ENCODE measurements at places on chromosomes 5 and 9. TPM values are rescaled to one million over a fixed set of nuclear protein-coding genes. Genes with fewer than 3 reads are reported as not detected.

Gene PURA
- total RNA-seq = 4.0 TPM

Gene DIAPH1
- total RNA-seq = 46.8 TPM

Gene RNF208
- not detected for total RNA-seq

Gene OCLN
- total RNA-seq = 1.2 TPM

Gene PCDHA6
- under 0.01 TPM for total RNA-seq

Gene ERBIN
- 53.9 TPM for total RNA-seq

Gene PLAC8L1
- total RNA-seq = not detected

Gene SPINK4
- total RNA-seq = not detected

Gene ACTBL2
- 3.2 TPM for total RNA-seq

Gene IFNA21
- total RNA-seq = not detected

Gene PAEP
- total RNA-seq = not detected

Gene TEX10
- 25.9 TPM for total RNA-seq

Gene KIF12
- total RNA-seq = not detected

Gene ROR2
- 24.1 TPM for total RNA-seq

Gene INSYN2B
- 12.1 TPM for total RNA-seq

Gene MEIKIN
- total RNA-seq = not detected

Gene C5orf47
- not detected for total RNA-seq

Gene FAXDC2
- total RNA-seq = 8.5 TPM

Gene IZUMO3
- total RNA-seq = not detected

Gene CTNND2
- not detected for total RNA-seq

Gene ZFP62
- 6.9 TPM for total RNA-seq

Gene ADAMTSL2
- total RNA-seq = not detected

Gene SELENOP
- 62.8 TPM for total RNA-seq

Gene KIF20A
- 104 TPM for total RNA-seq

Gene KIF24
- total RNA-seq = 2.9 TPM

Gene NR6A1
- total RNA-seq = under 0.01 TPM

Measured in myometrial cell (primary cell).